ENCODE measurements at places on chromosomes 2 and 18.

- DNase-seq: no peak
These were observed 677.6 kb upstream of the ID2 start for GRCh38 chr2:8004250-8004681.

DNA sequence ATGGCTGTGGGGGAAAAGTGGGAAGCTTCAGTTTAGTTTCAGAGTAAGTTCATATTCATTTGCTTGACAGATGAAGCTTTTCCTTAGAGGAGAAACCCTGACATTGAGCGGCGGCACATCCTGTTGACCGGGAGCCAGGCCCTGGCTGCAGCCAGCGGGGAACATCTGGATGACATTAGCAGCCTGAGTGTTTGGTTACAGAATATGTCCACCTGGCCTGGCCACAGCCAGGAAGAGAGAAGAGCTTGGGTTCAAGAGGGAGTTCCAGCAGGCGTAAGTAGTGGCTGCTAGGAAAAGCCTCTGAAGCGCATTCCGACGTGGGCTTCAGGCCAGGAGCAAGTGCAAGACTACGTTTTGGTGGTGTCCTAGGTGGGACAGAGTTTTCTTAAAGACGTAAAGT lies 144.9 kb upstream of the MYCN start:
- no peak for DNase-seq

DNA sequence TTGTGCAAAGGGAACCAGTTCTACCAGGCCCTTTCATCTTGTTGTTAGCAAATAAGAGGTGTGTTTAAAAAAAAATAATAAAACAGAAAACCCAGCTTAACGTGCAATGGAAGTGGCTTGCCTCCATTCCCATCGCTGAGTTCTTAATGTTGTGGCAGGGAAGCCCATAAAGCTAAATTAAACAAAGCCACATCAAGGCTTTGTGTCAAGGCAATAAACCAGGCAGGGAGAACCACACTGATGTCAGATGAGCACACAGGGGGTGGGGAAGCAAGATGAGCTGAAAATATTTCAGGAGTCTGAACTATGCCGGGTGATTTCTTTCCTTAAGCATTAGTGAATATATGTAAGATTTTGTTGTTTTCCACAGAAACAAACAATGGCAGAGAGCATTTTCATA lies 73.5 kb downstream of the PHLPP1 start:
- DNase-seq: no peak

GRCh38 chr2:158042245-158042644 lies 59.4 kb upstream of the UPP2 start:
- no peak for DNase-seq

GRCh38 chr2:213185147-213185822 lies 33.9 kb upstream of the IKZF2 start:
- DNase-seq: no peak

- DNase-seq: no peak
These were observed 7.3 kb upstream of the UGP2 start for GRCh38 chr2:63834401-63834800.

- DNase-seq: no peak
These were observed 355.3 kb upstream of the SMIM21 start for GRCh38 chr18:75782826-75783225.

DNA sequence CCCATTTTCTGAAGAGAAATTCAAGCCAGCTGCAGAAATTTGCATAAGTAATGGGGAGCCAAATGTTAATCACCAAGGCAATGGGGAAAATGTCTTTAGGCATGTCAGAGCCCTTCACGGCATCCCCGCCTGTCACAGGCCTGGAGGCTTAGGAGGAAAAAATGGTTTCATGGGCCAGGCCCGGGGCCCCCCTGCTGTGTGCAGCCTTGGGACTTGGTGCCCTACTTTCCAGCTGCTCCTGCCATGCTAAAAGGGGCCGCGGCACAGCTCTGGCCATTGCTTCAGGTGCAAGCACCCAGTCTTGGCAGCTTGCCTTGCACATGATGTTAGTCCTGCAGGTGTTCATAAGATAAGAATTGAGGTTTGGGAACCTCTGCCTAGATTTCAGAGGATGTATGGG lies 1235.7 kb downstream of the DPP10 start:
- DNase-seq: no peak

GRCh38 chr18:25737710-25738311 lies 352.6 kb downstream of the SS18 start:
- DNase-seq: no peak

DNA sequence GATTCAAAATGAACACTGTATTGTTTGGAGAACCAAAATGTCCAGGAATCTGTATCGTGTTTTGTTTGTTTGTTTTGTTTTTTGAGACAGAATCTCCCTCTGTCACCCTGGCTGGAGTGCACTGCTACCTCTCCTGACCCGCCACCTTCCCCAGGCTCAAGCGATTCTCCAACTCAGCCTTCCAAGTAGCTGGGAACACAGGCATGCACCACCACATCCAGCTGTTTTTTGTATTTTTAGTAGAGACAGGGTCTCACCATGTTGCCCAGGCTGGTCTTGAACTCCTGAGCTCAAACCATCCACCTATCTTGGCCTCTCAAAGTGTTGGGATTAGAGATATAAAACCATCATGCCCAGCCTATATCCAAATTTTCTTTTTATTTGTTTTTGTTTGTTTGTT lies 74.6 kb downstream of the KYNU start:
- no peak for DNase-seq

GRCh38 chr2:230928701-230929380 lies 3.8 kb upstream of the GPR55 start:
- DNase-seq: no peak

All from activated CD4-positive, alpha-beta T cell treated with anti-CD3 and anti-CD28 coated beads for 1 hour (primary cell).